ENCODE measurements at places on chromosomes 7 and 10.

DNA sequence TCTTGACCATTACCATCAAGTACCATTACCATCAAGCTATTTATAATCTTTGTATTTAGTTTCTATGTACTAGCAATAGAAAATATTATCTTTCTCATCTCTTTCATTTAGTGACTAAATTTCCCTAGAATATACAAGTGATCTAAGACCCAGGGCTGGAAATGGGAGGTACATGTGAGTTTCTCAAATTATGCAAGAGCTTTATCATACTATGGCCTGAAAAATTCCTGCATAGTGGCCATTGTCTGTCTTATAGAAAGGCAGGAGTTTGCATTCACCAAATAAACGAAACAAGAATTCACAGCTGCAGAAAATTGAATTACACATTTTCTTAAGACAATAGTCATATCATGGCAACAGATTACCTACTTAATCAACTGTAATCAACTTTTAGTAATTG lies 50.7 kb upstream of the HDAC9 start:
- no peak for DNase-seq

DNA sequence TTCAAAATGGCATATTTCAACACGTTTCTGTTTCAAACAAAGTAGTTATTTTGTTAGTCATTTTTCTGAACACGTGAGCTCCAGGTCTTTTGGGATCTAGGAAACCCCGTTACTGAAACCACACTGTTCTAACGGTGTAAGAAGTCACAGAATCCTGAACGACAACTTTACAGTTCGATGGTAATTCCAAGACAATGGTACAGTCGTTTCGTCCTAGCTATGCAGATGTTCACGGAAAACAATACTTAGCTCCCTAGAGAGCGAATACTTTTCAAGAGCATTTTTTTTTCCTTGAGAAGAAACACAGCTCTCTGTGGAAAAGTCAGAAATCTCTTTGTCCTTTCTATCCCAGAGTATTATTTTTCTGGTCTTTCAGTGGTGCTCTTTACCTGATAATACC lies 254.1 kb downstream of the ADARB2 start:
- no peak for DNase-seq

GRCh38 chr10:5478694-5479305 lies 20.6 kb downstream of the CALML5 start:
- DNase-seq: no peak

- DNase-seq: no peak
Observed at GRCh38 chr10:66746246-66746645, 179.6 kb upstream of the LRRTM3 start.
